ENCODE measurements at places on chromosomes 5 and 9.

DNA sequence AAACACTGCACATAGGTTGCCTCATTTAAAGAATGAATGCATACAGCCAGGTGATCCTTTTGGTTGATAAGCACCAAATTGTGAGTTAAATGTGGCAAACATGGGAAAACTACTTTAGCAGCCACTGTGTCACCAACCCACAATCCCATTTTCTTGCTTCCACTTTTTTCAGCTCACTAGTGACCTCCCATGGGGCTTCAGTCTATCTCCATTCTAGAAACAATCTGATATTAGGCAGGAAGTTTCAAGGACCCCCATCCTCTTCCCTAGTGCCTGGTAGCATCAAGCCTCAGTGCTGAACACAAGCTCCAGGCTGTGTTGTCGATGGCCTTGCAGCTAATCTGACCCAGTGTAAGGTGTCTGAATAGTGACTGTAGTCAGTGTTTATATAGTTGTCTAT, 66.2 kb downstream of the PLPPR1 start:
- no peak for DNase-seq

GRCh38 chr9:72875221-72875620, 77.6 kb downstream of the ALDH1A1 start:
- no peak for DNase-seq

DNA sequence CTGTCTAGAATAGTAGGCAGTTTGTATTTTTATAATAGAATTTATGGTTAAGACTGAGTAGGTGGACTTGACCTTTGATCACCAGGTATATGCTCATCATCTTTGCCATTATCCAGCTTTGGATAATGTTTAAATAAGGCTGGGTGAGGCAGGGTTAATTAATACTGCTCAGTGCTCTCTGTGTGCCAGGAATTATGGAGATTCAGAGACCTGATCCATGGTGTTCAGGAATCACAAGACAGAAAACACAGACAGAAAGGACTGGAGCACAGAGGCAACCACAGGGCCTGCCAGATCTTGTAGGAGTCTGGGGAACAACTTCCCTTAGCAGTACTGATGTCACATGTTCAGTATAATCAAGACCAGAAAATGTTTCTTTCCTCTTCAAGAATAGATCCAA, 186.3 kb upstream of the ADCY2 start:
- no peak for DNase-seq

- DNase-seq, result no peak
Measured at GRCh38 chr9:107963246-107963645, 473.7 kb upstream of the KLF4 start.

- no peak for DNase-seq
Measured at GRCh38 chr9:137807721-137808703, 69.6 kb upstream of the CACNA1B start.

DNA sequence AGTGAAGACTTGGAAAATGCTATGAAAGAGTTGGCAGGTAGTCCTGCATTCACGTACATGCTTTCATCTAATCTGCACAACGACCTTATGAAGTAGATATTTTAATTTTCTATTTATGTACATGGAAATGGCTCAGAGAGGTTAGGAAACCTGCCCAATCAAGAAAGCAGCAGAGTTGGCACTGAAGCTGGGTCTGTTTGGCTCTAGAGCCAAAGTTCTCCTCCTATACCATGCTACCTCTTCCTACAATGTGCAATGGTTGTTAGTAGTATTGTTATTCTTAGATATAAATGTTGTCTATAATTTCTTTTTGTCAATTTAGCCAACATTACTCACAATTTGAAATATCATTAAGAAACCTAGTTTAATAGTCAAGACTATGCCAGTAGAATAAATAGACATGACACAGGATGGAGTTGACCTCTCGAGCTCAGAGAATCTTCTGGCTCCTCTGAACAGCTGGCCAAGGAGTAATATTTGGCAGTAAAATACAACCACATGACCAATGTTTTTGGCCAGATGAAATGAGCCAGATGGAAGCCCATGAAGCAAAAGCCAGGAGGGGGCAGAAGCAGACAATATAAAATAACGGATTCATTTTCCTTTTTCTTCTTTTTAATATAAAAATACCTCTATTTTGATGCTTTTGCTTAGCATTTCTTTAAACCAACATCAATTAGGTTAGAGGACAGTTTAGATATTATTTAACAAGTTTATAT, 542.3 kb downstream of the PDE4D start:
- no peak for DNase-seq

DNA sequence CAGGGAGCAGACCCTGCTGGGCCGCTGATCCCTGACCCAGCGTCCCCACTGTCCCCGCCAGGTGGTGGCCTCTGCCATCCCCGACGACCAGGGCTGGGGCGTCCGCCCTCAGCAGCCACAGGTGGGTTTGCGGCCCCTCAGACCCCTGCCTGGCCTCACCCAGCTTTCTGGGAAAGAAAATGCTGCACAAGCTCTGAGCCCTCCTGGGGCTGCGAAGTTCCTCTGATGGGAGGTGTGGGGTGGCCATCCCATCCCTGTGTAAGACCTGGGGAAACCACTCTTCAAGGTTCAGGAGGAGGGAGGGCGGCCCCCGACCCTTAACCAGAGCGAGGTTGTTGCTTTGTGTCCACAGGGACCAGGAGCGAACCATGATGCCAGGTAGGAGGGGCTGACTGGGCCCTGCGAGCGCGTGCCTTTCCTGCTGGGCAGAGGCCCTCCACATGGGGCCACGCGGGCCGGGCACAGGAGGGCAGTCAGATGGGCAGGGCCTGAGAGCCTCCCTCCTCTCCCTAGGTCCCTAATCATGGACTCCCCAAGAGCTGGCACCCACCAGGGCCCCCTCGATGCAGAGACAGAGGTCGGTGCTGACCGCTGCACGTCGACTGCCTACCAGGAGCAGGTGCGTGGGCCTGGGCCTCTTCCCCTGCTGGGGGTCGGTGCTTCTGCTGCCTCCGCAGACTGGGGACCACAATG, 7.7 kb downstream of the NOXA1 start:
- DNase-seq, result no peak

- DNase-seq, result no peak
Measured at GRCh38 chr5:158737536-158738027, 362.1 kb downstream of the EBF1 start.

DNA sequence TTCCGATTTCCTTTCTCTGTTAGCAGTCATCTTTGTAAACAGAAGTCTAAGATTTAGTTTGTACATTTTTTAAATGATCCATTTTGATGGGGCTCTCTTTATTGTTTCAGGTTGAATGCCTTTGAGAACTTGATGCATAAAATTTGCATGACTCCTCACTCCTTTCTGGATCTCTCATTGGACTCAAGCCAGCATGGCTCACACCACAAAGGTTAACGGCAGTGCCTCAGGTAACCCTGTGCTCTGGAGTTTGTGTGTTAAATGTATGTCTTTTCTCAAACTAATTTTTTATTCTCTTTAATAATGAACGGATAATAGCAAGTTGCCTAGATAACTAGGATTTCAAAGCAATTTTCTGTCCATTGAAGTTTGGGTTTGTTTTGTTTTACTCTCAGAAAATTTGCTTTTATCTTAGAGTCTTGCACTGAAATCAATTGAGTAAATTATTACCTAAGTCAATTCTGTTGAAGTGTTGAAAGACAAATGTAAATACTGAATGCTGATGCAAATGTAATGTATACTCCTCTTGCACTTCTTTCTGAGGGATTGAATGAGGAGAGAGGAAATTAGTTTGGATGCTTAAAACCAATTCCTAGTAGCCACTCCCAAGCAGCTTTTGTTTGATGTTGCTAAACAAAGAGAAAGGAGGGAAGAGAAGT, 164.6 kb upstream of the DMRT1 start:
- no peak for DNase-seq

- no peak for DNase-seq
Measured at GRCh38 chr9:127181595-127182190, 59.3 kb upstream of the ANGPTL2 start.

Measured in stimulated activated CD8-positive, alpha-beta memory T cell treated with anti-CD3 and anti-CD28 coated beads, Interleukin-2, amount 100 ng/mL, for 1 hour (primary cell).